ENCODE measurements at places on chromosomes 12 and 14. TPM values are rescaled to one million over a fixed set of nuclear protein-coding genes. Genes with fewer than 3 reads are reported as not detected.

DNA sequence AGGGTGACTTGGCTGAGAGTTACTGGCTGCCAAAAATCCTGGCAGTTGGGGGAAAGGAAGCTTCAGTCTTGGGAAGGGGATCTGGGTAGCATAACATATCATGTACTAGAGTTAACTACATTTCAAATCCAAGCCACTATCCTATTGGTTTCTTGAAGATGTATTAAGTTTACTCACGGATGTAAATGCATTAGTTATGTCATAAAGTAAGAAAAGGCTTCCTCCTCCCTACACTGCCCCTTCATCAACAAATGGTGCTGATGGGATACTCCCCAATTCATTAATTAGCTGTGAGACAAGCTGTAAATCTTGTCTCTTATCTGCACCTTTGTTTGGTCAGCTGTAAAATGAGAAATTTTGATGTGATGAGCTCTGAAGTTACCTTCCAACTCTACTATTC lies 150.1 kb upstream of the SOX5 start:
- no peak for DNase-seq

- peak; percentile 55 for DNase-seq
Measured at GRCh38 chr12:110280392-110280778, 662 bp upstream of the ATP2A2 start.

GRCh38 chr14:35388656-35389314 lies 15.8 kb downstream of the NFKBIA start:
- no peak for DNase-seq

GRCh38 chr12:49346659-49347310 lies at the start of gene DNAJC22:
DNAJC22 (plus strand) TSS chr12:49346888; CDS start chr12:49348873, 1,985 bp downstream.
- no peak for DNase-seq

GRCh38 chr12:122788387-122788786 lies 14.0 kb downstream of the CCDC62 start:
- DNase-seq: no peak

DNA sequence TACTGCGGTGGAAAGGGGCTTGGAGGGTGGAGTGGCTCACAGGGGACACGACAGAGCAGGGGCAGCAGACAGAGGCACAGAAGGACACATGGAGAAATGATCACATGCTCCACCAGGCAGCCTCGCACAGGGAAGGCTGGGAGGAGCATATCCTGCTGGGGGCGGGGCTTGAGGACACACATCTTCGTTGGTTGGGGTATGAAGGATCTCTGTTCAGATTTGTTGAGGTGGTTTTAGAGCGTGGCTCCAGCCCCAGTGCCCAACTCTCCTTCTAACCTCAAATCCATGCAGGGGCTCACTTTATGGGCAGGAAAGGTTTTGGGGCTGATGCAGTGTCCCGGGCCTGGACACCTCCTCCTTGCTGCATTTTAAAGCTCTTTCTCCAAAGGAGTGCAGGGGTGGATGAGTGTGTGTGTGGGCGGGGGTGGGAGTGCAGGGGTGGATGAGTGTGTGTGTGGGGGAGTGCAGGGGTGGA lies 733 bp upstream of the P3H3 start:
- DNase-seq: peak; percentile 48

- DNase-seq: no peak
Measured at GRCh38 chr14:97638864-97639263, 841.7 kb downstream of the VRK1 start.

DNA sequence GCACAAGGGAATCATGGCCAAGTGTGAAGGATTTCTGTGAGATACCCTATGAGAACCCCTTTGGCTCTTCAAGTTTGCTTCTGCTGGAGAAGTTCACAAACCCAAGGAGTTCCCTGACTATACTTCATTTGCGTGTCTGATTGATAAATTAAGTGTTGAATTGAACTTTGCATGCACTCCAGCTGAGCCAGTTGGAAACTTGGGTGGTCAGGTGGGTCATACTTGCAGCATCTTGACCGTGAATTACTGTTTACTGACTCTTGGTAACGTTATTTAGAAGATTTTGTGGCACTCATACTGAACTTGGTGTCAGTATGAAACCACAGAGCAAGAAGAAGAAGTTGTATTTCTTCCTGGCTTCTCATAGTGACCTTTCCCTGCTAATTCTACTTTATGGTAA lies 77.5 kb downstream of the TGFB3 start:
- no peak for DNase-seq

GRCh38 chr14:23881282-23881681 lies 72.3 kb upstream of the DHRS4 start:
- DNase-seq: no peak

DNA sequence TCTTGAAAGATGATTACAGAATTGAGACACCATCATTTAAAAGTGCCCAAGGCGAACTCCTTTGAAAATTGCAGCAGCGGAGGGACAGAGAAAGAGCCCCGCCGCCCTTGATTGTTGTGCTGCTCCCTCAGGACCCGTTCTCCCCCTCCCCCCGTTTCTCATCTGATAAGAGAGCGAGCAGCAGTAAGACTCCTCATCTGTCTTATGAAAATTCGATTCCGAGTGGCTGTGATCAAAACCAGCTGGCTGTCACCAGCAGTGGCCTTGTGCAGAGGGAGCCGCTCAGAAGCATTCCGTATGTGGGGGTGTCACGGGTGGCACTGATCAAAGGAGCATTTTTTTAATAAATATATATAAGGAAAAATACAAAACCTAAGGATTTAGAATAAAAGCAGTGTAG lies 78.0 kb upstream of the GPATCH2L start:
- DNase-seq: no peak

- DNase-seq: no peak
Measured at GRCh38 chr14:100664841-100665510, 61.7 kb upstream of the DLK1 start.

DNA sequence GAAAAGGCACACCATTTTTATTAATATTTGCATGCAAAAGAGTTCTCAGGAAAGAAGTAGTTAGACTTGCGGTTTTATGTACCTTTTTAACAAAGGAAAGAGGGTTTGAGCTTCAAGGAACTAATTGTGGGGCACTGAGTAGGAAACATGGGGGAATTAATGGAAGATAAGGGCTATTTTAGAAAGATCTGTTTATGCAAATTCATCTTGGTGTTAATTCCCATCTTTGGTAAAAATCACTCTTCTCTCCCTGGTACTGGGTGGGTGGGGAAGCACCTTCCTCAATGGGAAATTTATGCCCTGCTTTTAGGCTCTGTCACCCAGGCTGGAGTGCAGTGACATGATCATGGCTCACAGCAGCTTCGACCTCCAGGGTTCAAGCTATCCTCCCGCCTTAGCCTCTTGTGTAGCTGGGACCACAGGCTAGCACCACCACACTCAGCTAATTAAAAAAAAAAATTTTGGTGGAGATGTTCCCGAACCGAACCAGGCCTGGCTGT lies 30.1 kb upstream of the RESF1 start:
- DNase-seq: peak; percentile 29

Gene CLEC12A
- not detected for total RNA-seq

Gene BBOF1
- 1.4 TPM for total RNA-seq

Gene SEC23A
- 33.8 TPM for total RNA-seq

Gene COX14
- 45.9 TPM for total RNA-seq

Gene PALS1
- total RNA-seq: 14.5 TPM

Gene SMIM41
- not detected for total RNA-seq

Gene SOAT2
- total RNA-seq: 0.32 TPM

Gene METTL1
- 104 TPM for total RNA-seq

Gene DDN
- 1.2 TPM for total RNA-seq

Gene TSHR
- not detected for total RNA-seq

Gene RNASE3
- not detected for total RNA-seq

Data from activated T-cell treated with anti-CD3 and anti-CD28 coated beads, Interleukin-2, amount 50 U/mL, for 4 hours (primary cell).